ENCODE measurements at places on chromosomes 1 and 21. TPM values are rescaled to one million over a fixed set of nuclear protein-coding genes. Genes with fewer than 3 reads are reported as not detected.

GRCh38 chr1:192256674-192257334 is 60.0 kb upstream of the RGS21 start:
- no peak for DNase-seq

DNA sequence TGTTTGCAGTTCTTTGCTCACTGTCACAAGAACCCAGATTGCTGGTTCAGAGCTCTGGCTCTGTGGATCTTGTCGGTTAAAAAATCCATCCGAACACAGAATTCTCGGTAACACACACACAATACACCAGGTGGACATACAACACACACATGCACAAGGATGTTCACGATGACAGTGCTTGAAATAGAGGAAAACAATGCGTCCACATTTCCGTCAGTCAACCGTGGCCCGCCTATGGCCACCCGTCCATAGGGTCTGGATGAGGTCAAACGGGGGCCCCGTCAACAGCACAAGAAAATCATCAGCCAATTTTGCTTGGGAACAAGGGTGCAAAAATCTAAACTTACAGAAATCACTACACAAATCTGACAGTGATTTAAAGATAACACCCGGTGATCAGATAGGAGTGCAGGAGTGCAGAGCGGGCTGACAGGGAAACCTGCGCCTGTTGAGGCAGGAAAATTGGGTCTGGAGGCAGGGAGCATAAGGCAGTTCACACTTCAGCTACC is 50.4 kb upstream of the SLC19A1 start:
- DNase-seq, result no peak

DNA sequence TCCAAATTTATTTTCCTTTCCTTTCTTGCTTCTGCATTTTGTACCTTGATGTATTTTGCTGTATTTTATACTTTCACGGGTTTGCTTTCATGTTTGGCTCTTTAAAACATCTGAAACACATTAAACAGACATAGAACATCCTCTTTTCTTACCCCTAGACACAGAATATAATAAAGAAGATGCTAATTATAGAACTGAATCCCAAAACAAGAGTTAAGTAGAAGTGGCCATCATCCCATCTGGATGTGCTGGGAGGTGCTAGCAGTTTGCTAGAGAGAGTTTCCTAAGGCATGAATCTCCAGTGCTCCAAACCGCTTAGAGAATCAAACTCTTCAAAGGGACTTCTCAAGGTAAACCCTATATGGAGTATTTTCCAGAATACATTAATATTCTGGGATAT is 53.9 kb upstream of the GNG12 start:
- DNase-seq, result no peak

GRCh38 chr1:24363994-24364393 is 44.8 kb downstream of the GRHL3 start:
- DNase-seq, result no peak

DNA sequence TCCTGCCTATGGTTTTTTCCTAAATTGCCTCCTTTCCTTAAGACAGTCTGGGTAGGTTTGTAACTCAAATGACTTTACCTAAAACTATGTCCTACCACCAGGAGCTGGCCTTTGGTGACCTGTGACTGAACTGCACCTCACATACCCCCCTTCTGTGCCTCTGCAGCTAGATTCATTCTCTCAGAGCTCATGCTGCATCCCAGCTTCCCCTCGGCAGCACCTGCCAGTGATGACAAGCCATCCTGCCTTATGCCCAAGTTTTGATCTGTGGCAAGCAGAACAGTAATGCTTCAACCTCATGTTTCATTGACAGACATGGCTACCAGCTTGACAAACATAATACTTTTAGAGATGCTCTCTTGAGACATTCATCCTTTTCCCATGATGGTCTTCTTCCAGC is 141.9 kb downstream of the TSEN15 start:
- DNase-seq, result no peak

- DNase-seq, result no peak
Observed at GRCh38 chr1:172766462-172766861, 107.6 kb downstream of the FASLG start.

DNA sequence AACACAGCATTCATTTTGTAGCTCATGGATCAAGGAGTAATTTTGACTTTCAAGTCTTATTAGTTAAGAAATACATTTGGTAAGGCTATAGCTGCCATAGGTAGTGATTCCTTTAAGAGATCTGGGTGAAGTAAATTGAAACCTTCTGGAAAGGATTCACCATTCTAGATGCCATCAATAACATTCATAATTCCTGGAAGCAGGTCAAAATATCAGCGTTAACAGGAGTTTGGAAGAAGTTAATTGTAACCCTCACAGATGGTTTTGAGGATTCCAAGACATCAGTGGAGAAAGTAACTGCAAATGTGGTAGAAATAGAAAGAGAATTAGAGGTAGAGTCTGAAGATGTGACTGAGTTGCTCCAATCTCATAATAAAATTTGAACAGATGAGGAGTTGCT is 216.6 kb downstream of the GREM2 start:
- no peak for DNase-seq

Gene FCRL1
- total RNA-seq, result not detected

Gene SAMD11
- total RNA-seq, result not detected

Gene SRRM1
- total RNA-seq, result 86.0 TPM

Gene NPR1
- total RNA-seq, result not detected

Gene TMEM269
- not detected for total RNA-seq

Gene KIRREL1
- total RNA-seq, result 81.4 TPM
